ENCODE measurements at places on chromosomes 5 and 9.

DNA sequence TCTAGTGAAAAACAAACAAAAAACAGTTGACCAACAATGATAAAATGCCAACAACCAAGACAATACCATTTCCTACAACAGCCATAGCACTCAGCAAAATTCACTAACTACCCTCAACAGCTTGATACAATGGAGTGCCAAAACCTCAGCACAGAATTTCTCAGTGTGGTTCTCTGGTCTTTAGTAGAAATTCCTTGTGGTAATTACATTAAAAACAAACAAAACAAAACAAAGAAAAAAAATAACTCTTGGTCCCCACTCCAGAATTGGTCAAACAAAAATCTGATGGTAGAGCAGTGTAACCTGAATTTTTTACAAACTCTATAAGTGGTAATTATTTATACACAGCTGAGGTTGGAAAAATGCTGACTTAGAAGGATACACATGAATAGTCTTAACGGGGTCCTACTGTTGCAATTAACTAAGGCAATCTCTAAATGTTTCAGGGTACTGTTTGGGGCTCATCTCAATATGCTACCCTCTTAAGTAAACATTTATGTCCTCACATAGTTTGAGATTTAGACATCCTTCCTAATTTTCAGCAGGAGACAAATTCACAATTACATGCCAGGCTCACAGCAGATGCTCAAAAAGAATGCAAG is 13.8 kb downstream of the CSNK1A1 start:
- DNase-seq = no peak

GRCh38 chr5:82912462-82912861 is 164.7 kb downstream of the TMEM167A start:
- DNase-seq = no peak

GRCh38 chr5:127019928-127020327 is 10.4 kb downstream of the MARCHF3 start:
- no peak for DNase-seq

DNA sequence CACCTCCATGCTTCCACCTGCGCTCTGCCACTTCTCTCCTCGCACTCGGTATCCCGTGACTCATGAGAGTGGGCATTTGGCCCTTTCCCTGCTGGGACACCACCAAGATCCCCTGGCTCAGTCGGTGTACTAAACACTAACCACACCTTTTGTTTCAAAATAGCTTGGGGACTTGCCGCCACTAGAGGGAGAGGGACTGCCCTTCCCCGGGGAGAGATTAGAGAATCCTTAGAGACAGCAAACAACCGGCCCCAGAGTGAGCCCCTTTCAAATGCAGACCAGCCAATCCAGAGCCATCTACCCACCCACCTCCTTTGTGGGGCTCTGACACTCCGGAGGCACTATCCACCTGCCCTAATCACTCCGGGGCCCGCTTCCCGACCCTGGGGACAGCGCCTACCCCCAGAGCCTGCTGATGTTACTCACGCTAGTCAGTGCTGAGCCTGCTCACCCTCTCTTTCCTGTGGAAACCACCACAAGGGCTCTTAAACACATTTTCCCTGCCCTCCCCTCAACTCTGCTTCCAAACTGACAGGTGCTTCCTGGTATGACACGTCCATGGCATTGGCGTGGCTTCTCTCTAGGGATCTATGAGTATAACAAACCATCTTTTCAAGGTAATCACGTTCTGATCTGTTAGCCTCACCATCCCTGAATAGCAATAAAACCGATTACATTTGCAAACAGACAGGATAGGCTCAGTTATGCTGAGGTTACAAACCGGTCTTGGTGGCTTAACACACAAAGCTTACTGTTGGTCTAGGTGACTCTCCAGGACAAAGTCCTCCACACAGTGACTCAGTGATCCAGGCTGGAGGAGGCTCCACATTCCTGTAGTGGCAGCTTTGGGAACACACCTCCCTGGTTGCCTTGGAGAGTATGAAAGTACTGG is 180.1 kb upstream of the MVB12B start:
- DNase-seq = peak; percentile 34

- DNase-seq = peak; percentile 77
These were observed 2.6 kb downstream of the CTNNAL1 start for GRCh38 chr9:109010746-109011145.

DNA sequence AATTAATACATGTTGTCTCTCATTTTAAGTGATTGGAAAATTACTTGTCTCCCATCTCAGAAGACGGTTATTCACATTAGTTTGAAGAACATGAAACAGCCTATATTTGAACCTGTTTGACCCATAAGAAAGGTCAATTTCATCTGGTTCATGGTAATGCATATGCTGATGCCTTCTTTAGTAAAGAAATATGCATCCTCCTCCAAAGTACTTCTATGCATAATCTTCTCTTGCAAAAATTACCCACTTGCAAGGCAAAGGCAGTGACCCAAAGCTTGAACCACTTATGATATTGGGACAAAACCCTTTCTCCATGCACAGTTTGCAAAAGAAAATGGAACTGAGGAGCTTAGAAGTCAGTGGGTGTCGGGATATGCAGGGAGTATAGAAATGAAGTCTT is 65.4 kb upstream of the IRX1 start:
- DNase-seq = no peak
